ENCODE measurements at places on chromosomes 13 and 19. TPM values are rescaled to one million over a fixed set of nuclear protein-coding genes. Genes with fewer than 3 reads are reported as not detected.

SULT2A1 gene
- polyA plus RNA-seq, result not detected

CABP5 gene
- polyA plus RNA-seq, result not detected

KIR2DL1 gene
- not detected for polyA plus RNA-seq

OR7D2 gene
- polyA plus RNA-seq, result not detected

IRGC gene
- polyA plus RNA-seq, result not detected

MEDAG gene
- polyA plus RNA-seq, result 1.0 TPM

HCST gene
- 10.6 TPM for polyA plus RNA-seq

PEG3 gene
- 2.0 TPM for polyA plus RNA-seq

ADGRE1 gene
- 0.19 TPM for polyA plus RNA-seq

CGB1 gene
- polyA plus RNA-seq, result not detected

GPR12 gene
- polyA plus RNA-seq, result not detected

GSX1 gene
- not detected for polyA plus RNA-seq
